ENCODE measurements at places on chromosomes 5 and 9. TPM values are rescaled to one million over a fixed set of nuclear protein-coding genes. Genes with fewer than 3 reads are reported as not detected.

GRCh38 chr5:61232490-61233050, 70.3 kb upstream of the SMIM15 start:
- H3K27me3 ChIP-seq, result peaks cover 4% of the 10 kb centered on the region
- H3K36me3 ChIP-seq, result no peaks in the 10 kb centered on the region
- no peak for DNase-seq
- H3K27ac ChIP-seq, result no peak overlapping the region

GRCh38 chr9:136105398-136106135, 10.5 kb upstream of the NACC2 start:
- H3K27ac ChIP-seq, result no peak overlapping the region
- no peak for DNase-seq
- peaks cover 23% of the 10 kb centered on the region for H3K4me1 ChIP-seq
- H3K4me3 ChIP-seq, result peak overlapping the region; percentile 31
- H3K27me3 ChIP-seq, result peaks cover 5% of the 10 kb centered on the region

- H3K27ac ChIP-seq, result no peak overlapping the region
- no peak for DNase-seq
- H3K4me3 ChIP-seq, result no peak overlapping the region
- no peaks in the 10 kb centered on the region for H3K4me1 ChIP-seq
Observed at GRCh38 chr5:119949426-119949999, 320.2 kb downstream of the FAM170A start.

GRCh38 chr5:173907686-173908371, 19.7 kb downstream of the CPEB4 start:
- DNase-seq, result peak; percentile 55
- H3K27me3 ChIP-seq, result no peaks in the 10 kb centered on the region
- H3K36me3 ChIP-seq, result no peaks in the 10 kb centered on the region
- peaks cover 31% of the 10 kb centered on the region for H3K4me1 ChIP-seq
- H3K27ac ChIP-seq, result peak overlapping the region; percentile 30

DNA sequence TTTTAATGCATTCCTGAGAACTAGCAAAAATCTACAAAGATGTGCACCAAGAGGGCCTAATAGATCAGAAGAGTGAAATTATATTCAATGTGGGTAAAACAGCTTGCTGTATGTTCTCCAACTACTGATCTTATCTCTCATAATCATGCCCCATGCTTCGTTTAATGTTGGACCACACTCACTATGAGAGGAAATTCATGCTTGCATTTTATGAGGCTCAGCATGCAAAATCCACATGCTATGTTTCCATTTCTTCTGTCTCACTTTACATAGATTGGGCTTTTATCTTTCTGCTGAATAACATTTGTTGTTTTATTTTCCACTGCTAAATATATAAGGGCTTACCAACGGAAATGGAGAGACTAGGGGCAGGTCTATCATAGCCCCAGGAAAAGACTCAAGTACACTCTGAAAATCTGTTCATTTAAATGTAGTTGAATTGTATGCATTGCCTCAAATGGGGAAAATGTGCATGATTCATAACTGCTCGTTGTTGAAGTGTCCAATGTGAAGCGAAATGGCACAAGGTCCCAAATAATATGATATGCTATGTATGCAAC, 474.2 kb downstream of the EFNA5 start:
- no peaks in the 10 kb centered on the region for H3K36me3 ChIP-seq
- no peak for DNase-seq
- no peak overlapping the region for H3K27ac ChIP-seq
- no peak overlapping the region for H3K4me3 ChIP-seq
- no peaks in the 10 kb centered on the region for H3K4me1 ChIP-seq

DNA sequence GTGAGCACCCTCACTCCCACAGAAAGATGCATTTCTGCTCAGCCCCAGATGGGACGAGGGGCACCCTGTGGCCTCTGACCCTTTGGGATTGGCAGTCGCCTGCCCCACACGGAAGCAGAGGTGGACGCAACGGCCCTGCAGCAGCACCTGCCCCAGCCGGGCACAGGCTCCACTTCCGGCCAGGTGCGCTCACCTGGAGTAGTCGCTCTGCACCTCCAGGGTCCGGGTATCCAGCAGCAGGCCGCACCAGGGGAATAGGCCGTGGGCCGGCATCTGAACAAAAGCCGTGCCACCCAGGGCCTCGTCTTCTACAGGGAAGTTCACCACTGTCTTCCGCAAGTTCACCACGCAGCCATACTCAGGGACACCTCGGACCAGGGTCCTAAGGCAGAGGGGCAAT, 30.7 kb downstream of the TERT start:
- peaks cover 7% of the 10 kb centered on the region for H3K27me3 ChIP-seq
- peak; percentile 31 for DNase-seq
- H3K36me3 ChIP-seq, result peaks cover 7% of the 10 kb centered on the region
- no peaks in the 10 kb centered on the region for H3K4me1 ChIP-seq

GRCh38 chr9:78357165-78357873, 60.4 kb downstream of the PSAT1 start:
- H3K27me3 ChIP-seq, result no peaks in the 10 kb centered on the region
- H3K36me3 ChIP-seq, result no peaks in the 10 kb centered on the region
- no peak for DNase-seq
- H3K4me1 ChIP-seq, result no peaks in the 10 kb centered on the region

Gene KCNV2
- total RNA-seq, result not detected

Gene CDO1
- 0.26 TPM for total RNA-seq

All from HFFc6 (cell line).